ENCODE measurements at places on chromosomes 13 and 19.

GRCh38 chr13:101773062-101773461 is 320.6 kb downstream of the ITGBL1 start:
- no peak for DNase-seq

DNA sequence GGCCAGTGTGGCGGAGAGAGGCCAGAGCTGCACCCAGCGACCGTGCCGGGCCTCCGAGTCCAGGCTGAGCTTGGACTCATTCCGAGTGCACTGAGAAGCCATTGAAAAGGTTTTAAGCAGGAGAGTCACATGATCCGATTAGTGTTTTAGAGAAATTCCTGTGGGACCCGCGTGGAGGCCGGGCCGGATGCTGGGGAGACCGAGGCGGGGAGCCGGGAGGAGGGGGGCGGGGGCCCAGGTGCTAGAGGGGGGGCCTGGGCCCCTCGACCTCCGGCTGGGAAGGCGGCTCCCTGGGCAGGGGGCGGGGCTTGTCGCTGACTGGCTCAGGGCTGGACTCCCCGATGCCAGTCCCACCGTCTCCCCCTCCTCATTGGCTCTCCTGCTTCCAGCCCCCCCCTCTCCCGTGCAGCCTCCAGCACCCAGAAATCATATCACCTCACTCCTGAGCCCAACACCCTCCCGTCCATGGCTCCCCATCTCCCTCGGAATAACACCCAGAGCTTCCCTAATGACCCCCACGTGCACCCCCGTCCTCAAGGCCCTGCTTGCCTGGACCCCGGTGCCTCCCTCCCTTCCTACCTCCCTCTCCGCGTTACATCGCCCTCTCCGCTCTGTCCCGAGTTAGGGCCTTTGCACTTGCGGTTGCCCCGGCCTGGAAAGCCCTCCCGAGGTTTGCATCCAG is 5.2 kb upstream of the ZNF579 start:
- DNase-seq, result peak; percentile 79

GRCh38 chr19:49851456-49852259 is 699 bp downstream of the PTOV1 start:
- DNase-seq, result peak; percentile 55

DNA sequence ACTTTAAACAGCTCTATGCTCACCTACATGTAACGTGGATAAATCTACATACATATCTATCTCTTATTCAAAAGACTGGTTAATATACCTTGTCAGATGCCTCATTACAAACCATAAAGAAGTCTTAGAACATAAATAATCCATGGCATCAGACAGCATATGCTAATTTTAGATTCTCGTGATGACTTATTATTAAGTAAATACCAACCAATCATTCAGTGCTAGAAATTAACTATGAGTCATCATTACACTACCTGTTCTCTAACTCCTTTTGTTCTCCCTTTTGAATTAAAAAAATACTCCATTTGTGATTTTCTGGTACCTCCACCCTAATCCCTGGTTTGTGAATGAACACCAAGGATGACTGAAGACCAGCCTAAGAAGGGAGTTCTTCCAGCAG is 754.3 kb upstream of the ARGLU1 start:
- no peak for DNase-seq

DNA sequence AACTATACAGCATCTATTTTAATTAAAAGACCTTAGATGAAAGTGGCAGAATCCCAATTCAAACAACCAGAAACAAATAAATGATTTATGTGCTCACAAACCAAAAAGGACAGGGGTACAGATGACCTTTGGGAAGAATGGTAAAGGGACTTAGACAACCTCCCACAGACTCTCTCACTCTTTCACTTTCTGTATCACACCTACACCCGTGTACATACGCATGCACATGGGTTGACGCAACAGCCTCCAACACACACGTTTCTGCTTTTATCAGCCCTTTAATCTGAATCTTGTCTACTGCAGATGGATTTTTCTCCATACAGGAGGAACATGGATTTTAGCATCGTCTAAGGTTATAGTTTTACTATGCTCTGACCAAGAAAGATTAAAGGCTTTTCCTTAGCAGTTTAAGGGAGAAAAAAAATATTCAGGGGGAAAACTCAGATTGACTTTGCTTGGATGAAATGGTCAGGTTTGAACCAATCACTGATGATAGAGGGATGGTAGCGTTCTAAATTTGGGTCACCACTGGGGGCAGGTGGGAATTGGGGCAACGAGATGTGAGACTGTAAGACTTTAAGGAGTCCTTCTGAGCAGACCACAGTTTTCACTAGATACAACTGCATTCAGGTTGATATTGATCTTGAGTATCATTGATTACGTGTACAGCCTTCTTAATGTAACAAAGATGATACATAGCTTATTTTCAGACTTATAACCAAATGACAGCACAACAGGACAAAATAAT is 166.1 kb downstream of the ITGBL1 start:
- peak; percentile 7 for DNase-seq

- DNase-seq, result no peak
Observed at GRCh38 chr13:38888309-38888708, 102.3 kb downstream of the STOML3 start.

- no peak for DNase-seq
Observed at GRCh38 chr19:39953915-39954314, 17.1 kb upstream of the PSMC4 start.

- DNase-seq, result no peak
Observed at GRCh38 chr13:49410006-49410405, 33.9 kb downstream of the CAB39L start.

- no peak for DNase-seq
Observed at GRCh38 chr13:23007426-23007825, 173.4 kb upstream of the SGCG start.

GRCh38 chr13:30037306-30037705 is 186.9 kb upstream of the UBL3 start:
- DNase-seq, result no peak

DNA sequence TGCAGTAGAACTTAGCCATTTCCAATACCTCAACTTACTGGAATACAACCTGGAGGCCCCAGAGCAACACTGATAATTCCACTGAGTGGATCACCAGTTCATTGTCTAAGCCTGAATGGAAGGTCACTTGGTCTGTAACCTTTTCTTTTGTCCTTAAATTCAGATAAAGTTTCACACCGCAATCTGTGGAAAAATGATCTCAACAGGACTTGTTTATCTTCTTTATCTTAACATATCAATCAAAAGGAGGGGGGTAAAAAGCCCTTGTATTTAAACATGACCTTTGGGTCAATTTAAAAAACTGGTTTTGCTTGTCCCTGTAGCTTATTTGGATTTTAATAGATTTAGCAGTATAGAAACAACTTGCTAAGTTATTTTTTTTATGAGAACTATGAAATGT is 21.6 kb downstream of the SAE1 start:
- no peak for DNase-seq

GRCh38 chr13:24249624-24250023 is 59.8 kb upstream of the C1QTNF9 start:
- no peak for DNase-seq

DNA sequence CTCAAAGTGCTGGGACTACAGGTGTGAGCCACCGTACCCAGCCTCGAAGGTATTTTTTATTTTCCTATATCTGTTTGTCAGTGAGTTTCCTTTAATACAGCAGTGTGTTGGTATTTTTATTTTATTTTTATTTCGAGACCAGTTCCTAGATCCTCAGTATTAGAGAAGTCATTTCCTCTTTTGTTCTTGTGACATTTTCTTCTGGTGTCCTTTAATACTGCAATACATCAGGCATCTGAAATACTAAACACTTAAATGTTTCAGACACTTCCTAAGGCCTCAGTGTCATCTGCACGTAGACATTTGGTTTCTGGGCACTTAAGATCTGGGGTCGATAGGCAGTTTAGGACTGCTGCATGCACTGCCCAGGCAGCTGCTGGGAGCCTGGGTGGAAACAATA is 22.5 kb downstream of the GATAD2A start:
- no peak for DNase-seq

GRCh38 chr13:43425234-43425633 is 361.5 kb downstream of the ENOX1 start:
- no peak for DNase-seq
